ENCODE measurements at places on chromosomes 5 and 9.

- DNase-seq: no peak
These were observed 16.0 kb downstream of the SH3PXD2B start for GRCh38 chr5:172438319-172438668.

GRCh38 chr9:14030375-14031059 is 283.4 kb downstream of the NFIB start:
- no peak for DNase-seq

DNA sequence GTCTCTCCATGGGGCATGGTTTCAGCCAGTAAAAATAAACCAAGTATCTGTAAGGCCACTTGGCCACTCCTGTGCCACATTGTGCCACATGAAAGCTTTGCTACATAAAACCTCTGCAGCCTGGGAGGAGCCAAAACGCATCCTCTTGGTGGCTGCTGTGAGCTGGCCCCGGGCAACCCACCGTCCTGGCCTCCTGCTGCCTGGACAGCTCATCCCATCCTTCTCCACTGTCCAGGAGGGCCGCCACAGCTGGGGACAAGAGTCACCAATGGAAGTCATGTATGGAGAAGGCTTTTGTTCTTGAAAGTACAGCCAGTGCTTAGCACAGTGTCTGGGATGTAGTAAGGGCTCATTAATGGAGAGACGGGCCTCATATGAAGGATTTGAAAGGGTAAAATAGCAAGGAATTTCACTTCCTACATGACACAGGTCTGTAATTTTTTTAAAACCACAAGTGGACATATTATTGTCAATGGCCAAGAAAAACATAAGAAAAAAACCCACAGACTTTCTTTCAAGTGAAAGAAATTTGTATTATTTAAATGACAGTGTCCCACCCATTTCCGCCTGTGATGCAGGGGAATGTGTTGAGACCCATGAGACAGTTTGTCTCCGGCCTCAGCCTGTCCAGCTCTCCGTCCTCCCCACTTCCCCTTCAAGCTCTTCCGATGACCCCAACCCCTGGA is 6.6 kb downstream of the PTGES start:
- peak; percentile 10 for DNase-seq

GRCh38 chr9:19879062-19879461 is 90.2 kb upstream of the SLC24A2 start:
- DNase-seq: no peak

DNA sequence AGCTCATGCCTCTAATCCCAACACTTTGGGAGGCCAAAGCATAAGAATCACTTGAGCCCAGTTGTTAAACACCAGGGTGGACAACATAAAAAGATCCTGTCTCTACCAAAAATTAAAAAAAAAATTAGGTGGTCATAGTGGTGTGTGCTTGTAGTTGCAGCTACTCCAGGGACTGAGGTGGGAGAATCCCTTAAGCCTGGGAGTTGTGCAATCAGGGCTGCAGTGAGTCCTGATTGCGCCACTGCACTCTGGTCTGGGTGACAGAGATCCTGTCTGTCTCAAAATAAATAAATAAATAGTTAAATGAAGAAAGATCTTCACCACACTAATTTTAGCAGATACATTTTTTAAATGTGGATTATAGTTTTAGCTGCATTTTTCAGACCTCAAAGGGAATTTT is 433.2 kb downstream of the MAT2B start:
- DNase-seq: no peak

GRCh38 chr9:104429031-104429546 is 75.0 kb upstream of the OR13F1 start:
- DNase-seq: no peak

- no peak for DNase-seq
These were observed 262.7 kb downstream of the CHSY3 start for GRCh38 chr5:130166839-130167490.

DNA sequence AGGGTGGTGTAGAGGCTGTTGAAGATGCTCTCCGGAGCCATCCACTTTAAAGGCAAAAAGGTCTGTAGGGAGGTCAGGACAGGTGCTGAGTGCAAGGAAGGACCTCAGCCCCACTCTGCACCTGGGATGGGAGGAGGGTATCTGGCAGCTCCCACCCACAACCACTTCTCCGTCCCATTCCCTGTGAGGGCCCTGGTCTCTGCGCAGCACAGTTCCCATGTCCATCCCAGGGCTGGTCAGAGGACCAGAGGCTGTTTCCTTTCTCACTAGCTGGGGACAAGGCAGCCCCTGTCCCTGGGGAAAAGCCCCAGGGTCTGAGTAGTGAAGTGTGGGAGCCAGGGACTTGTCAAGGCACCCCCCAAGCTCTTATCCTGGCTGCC is 33.7 kb upstream of the CSF1R start:
- DNase-seq: no peak

- DNase-seq: peak; percentile 39
These were observed 42.8 kb downstream of the ACO1 start for GRCh38 chr9:32427111-32427873.

DNA sequence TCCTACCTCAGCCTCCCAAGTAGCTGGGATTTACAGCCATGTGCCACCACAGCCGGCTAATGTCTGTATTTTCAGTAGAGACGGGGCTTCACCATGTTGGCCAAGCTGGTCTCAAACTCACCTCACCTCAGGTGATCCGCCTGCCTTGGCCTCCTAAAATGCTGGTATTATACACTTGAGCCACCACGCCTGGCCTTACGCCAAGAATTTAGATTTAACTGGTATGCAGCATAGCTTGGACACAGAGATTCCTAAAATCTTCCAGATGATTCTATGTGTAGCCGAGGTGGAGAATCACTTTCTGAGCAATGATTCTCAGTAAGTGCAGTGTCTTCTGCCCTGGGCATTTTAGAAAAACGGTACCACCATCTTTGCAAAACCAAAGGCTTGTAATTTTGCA is 74.1 kb downstream of the HABP4 start:
- DNase-seq: no peak

GRCh38 chr9:112853882-112854585 is 36.6 kb downstream of the SLC46A2 start:
- no peak for DNase-seq

DNA sequence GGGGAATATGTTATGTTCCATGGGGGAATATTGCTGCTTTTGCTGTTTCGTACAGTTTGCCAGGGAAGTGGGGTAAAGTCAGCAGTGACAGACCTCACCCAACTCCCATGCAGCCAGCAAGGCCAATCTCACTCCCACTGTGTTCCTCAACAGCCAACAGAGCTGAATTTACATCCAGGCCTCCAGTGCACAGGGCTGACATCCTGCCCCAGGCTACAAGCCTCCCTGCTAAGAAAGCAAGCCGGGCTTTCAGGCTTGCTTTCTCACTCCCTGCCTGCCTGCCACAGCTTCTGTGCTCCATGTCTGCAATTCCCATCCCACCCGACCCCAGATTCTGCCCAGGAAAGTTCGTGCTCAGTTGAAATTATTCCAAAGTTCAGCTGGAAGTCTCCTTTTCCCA is 25.5 kb upstream of the SNCAIP start:
- no peak for DNase-seq

DNA sequence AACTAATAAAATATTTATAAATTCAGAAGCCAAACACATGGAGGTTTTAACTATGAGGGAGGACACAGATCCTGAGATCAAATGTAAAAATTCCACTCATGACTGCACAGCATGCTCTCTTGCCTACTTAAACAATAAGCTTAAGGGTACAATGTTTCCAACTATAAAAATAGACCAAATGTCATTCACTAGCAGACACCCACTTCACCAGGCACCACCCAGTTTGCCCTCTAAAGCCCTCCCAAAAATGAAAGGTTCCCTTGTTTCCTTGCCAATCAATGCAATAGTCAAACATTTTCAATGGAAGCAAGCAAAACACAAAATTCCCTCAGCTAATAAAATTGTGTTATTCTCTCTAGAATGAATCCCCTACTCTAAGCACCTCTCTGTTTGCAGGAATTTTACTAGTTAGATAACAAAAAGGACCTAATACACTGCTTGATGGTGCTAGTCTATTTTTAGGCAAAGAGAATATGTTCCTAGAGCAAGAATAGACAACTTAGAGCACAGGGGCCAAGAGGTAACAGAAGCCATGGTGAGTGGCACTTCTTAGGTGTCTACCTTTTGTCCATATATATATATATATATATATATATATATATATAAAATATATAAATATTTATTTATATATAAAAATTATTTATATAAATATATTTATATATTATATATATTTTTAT is 135.3 kb downstream of the HOMER1 start:
- no peak for DNase-seq

GRCh38 chr5:9467199-9468059 is 78.4 kb downstream of the SEMA5A start:
- DNase-seq: no peak

DNA sequence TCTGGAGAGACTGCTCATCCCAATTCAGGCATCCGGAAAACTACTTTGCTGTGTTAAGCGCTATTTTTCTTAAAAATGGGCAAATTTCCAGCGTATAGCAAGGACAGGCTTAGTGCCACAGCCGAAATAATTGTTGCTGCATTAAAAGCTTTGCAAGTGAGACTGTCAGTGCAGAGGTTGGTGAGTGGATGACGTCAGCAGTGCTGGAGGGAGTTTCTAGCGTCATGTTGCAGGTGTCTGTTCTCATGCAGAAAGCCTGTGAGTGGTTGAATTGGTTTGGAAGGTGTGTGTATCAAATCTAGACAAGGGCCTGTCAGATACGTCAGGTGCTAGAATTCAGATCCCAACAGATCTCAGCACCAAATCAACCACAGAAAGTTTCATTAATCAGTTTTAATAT is 204.4 kb downstream of the TRIO start:
- DNase-seq: no peak

GRCh38 chr9:87086221-87086818 is 139.0 kb upstream of the GAS1 start:
- DNase-seq: no peak

DNA sequence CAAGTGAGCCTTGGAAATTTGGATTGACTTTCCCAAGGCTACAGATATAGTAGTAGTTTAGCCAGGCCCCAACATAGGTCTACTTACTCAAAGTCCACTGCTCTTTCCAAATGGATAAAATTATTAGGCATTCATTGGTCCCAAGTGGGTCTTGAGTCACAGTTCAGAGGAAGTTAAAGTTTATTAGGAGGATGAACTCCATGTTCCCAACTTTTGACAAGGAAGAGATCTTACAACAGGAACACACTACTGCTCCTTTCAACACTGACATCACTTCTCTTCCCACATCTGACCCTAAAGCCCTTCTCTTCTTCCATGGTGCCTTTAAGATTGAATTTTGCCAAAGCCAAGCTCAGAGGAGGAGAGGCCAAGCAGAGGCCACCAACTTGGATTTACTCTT is 234.5 kb upstream of the TRIM32 start:
- no peak for DNase-seq

DNA sequence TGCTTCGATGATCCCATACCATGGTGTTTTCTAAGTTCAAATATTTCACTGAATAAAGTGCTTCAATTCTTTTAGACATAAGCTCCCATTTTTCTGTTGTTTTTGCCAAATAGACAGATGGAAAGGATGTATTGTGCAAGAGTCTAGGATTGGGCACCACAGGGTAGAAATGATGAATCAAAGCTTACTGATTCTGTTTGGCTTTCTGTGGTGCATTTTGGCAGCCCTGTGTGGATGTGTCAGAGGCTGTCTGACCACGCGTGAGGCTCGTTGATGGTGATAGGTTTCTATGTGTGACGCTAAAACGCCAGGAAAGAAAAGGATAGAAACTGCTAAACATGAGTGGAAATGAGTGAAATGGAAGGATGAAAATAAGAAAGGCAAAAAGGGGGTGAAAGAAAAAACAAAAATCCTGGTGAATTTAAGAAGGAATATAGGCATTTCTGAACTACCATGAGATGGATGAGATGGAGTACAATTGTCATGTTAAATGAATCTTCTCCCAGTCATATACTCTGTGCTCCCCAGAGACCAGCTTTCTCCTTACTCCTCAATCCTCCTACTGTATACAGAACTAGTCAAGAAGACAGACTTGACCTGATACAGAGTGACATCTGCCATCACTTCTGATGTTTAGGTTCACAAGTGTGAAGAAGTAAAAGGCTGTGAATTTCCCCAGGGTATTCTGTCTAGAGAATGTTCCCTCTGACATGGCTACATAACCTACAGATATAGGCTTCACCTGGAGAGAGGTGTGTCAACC is 54.4 kb downstream of the ANKH start:
- peak; percentile 32 for DNase-seq

DNA sequence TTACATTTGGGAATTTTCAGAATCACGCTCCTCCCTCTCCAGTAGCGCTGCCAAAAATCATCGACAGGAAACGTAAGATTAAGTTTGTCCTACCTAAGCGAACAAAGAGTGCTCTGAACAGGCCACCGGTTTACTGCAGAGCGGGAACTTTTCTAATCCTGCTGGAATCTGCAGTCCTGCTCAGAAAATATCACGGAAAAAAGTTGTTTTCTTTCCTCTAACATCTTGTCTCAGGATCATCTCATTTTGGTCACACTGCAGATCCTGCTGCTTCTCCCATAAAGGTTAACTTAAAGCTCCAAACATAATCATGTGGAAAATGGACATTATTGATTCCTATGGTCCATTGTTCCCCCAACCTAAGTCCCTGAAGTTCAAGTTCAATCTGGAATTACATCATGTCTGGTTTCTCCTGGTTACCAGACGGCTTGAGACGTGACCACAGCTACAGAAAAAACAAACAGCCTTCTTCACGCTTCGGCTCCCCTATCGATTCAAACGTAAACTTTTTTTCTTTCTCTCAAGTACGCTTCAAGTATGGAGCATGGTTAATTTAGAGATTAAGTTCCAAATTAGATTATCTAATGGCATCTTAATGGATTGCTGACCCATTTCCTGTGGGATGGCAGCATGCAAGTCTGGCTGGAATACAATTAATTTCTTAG is 217.6 kb downstream of the NFIB start:
- no peak for DNase-seq

DNA sequence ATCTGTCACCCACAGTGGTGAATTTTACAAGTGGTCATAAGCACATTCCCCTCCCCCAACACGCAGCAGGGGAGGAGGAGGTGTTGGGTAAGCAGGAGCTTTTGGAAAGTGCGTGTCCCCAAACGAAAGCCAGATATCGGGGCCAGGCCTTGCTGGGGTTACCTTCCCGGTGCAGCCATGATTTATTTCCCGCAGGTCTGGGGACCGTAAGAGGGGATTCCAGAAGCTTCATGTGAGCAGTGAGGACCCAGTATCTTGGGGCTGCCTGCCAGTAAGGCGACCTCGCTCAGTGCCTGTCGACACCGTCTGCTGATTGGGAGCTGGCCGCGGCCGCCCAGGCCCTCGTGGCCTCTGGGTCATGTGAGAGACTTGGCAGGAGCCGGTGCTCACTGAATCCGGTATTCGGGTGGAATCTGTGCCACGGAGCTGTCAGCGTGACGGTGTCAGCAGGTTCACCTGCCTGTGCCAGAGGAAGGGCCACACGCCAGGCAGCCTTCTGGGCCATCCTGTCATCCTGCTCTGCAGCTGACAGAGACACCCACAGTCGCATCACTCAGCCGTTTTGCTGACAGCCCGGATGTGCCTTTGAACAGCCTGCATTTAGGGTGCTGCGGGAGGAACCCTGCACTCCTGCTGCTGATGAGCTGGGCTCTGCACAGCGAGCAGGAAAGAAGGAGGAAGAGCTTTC is 37.3 kb downstream of the SEC61B start:
- DNase-seq: no peak

DNA sequence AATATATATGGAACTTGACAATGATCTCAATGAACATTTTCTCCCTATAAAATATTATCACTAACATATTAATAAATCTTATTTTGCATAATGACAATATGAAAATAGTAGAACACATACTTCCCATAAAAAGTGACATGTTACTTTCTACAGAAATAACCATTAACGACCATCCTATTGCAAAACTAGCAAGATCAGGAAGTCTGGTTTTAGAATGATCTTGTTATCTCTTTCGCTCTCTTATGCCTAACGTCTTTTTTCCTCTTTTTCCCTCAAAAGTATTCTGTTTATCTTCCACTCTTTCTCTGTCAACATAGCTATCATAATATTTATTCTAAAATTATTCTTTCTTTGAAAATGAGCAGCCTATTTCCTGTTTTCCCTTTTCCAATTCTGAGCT is 21.6 kb upstream of the C5orf46 start:
- no peak for DNase-seq
